ENCODE measurements at places on chromosomes 1 and 21. TPM values are rescaled to one million over a fixed set of nuclear protein-coding genes. Genes with fewer than 3 reads are reported as not detected.

The CYP4A22 gene
- total RNA-seq = not detected

The WDR26 gene
- 82.1 TPM for total RNA-seq

- DNase-seq = no peak
These were observed 39.8 kb upstream of the SYNC start for GRCh38 chr1:32742199-32742947.

DNA sequence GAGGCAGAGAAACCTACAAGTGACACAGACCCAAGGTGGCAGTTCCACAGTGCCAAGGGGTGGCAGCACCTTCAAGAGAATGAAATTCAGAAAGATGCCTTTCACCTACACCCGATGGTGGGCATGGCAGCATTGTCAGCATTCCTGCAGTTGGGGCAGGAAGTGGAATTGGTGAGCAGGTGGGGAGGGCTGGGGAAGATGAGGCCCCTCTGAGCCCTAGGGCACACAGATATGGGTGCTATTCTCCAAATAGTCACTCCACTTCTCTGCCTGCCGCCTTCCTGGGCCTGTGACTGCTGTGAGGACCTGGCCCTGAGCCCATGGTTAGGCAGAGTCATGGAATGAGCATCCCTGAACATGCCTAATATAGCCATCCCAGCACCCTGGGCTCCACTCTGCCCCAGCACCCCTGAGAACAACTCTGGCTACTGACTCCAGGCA is 8.3 kb downstream of the SHISA4 start:
- DNase-seq = no peak

DNA sequence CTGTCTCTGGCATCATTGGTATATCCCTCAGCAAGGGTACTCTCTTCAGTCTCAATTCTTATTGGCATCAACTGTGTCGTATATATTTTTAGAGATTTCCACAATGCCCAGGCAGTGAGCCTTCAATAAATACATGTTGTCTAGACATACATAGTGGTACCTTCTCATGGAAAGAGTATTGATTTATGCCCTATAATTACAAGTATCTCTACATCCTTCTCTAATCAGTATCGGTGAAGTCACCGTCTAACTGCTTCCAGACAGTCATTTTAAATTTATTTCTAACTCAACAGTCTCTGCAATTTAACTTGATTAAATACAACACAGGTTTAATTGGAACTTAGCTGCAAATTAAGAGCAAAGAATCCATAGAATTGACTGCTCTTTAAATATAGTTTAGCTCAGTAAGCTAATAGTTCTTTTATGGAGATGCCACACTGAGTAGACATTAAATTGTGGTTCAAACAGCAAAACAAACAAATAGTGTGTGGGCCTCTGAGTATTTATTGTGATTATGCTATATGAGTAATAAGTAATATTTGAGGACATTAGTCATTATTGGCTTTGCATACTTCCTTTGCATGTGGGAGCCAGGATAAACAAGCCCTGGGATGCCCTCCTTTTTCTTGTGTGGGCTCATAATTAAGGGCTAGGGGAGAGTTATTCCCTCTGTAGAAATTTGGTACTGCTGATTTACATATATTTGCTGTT is 126.9 kb upstream of the DUSP10 start:
- peak; percentile 17 for DNase-seq

The SGIP1 gene
- 45.4 TPM for total RNA-seq

- DNase-seq = peak; percentile 64
These were observed 55.3 kb downstream of the PTPN14 start for GRCh38 chr1:214496126-214496525.

- peak; percentile 64 for DNase-seq
These were observed at the start of gene MR1 for GRCh38 chr1:181033799-181034451. MR1 (plus strand) TSS chr1:181033983; CDS start chr1:181034008, 25 bp downstream.

DNA sequence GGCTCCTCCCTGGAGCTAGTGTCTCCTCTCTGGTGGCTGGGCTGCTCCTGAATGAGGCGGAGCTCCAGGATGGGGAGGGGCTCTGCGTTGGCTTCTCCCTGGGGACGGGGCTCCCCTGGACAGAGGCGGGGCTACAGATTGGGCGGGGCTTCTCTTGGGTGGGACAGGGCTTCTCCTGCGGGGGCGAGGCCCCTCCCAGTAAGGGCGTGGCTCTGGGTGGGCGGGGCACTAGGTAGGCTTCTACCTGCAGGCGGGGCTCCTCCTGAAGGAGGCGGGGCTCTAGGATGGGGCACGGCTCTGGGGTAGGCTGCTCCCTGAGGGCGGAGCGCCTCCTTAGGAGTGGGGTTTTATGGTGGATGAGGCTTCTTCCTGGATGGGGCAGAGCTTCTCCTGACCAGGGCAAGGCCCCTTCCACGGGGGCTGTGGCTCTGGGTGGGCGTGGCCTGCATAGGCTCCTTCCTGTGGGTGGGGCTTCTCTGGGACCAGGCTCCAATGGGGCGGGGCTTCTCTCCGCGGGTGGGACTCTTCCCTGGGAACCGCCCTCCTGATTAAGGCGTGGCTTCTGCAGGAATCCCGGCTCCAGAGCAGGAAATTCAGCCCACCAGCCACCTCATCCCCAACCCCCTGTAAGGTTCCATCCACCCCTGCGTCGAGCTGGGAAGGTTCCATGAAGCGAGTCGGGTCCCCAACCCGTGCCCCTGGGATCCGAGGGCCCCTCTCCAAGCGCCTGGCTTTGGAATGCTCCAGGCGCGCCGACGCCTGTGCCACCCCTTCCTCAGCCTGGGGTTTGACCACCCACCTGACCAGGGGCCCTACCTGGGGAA is 22.7 kb upstream of the ARF1 start:
- peak; percentile 36 for DNase-seq

GRCh38 chr1:25095635-25096200 is 136.6 kb downstream of the SYF2 start:
- DNase-seq = no peak

DNA sequence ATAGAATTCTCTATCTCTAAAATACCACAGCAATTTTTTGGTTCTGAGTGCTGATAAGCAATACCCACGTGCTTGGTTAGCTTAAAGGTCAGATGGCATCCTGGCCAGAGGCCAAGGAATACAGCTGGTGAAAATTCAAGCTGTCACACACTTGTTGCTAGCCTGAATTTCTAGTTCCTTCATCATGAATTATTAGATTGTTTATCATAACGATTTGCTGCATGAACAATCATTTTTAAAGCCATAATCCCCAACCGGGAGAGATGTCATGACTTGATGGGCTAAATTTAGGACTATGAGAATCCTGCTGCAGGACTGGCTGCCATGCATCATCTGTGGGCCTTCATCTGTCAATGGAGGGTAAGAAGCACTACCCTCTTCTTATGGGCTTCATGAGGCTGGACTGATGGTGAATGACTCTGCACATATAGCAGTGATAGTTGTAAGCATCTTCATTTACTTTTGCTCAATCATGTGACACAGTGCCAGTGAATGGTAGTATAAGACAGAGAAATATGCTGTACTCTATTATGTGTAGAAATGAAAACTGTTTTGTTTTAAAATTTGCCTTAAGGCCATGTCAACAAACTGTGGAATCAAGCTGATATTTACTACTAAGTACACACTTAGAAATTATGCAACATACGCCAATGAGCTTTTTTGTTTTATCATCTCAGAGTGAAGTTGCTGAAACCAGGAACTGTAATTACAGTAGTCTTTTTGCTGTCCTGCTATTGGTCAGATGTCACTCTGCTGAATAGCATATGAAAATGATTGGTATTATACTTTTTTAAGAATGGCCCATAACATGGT is 80.5 kb upstream of the RALGPS2 start:
- peak; percentile 90 for DNase-seq

DNA sequence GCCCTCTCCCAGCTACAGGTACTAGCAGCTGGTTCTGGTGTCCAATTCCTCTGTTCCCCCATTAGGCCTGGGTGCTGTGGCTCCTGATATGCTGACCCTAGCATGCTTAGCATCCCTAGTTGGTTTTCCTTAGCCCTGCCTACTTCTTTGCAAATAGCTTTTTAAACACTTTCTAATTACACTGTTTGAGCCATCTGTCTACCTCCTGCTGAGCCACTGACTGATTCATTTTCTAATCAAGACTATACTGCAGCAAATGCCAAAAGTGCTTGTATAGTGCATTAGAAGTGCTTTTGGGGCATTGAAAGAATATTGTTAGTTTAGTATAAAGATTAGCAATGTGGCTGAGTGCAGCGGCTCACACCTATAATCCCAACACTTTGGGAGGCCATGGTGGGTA is 36.3 kb downstream of the ERICH3 start:
- DNase-seq = no peak

DNA sequence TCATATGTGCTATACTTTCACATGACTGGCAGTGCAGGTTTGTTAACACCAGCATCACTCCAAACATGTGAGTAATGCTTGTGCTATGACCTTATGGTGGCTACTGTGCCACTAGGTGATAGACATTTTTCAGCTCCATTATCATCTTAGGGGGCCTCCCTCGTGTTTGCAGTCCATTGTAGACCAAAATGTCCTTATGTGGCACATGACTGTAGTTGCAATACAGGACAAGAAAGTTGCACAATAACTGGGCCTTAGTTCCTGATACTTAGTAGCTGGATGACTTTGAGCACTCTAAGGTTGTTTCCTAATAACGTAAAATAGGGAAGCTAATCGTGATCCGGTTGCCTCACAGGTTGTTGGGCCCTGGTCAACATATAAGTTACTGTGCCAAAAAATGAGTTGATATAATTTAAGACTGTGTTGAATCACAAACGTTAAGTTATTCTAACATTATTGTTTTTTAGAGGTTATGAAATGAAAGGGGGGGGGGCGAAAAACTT is 511 bp upstream of the SNX27 start:
- no peak for DNase-seq

The DCST2 gene
- under 0.01 TPM for total RNA-seq

GRCh38 chr1:179448437-179449149 is 82.8 kb downstream of the AXDND1 start:
- no peak for DNase-seq

DNA sequence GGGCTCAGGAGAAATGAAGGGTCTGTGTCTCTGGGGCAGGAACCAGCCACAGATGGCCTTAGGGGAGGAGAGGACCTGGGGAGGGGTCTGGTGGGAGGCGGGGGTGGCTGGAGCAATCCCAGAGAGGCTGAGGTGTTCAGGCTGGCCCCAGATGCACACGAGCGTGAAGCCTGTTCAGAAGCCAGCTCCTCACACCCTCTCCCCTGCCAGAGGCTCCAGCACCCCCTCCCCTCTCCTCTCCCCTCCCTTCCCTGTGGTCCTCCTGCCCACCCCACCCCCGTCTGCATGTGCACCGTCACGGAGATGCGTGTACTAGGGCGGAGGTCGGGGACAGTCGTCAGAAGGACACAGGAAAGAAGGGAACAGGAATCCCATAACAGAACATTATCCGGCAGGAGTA is 115.0 kb upstream of the COL6A1 start:
- no peak for DNase-seq

GRCh38 chr1:172754609-172755008 is 95.7 kb downstream of the FASLG start:
- DNase-seq = no peak

GRCh38 chr1:242178924-242179708 is 180.2 kb upstream of the MAP1LC3C start:
- no peak for DNase-seq

DNA sequence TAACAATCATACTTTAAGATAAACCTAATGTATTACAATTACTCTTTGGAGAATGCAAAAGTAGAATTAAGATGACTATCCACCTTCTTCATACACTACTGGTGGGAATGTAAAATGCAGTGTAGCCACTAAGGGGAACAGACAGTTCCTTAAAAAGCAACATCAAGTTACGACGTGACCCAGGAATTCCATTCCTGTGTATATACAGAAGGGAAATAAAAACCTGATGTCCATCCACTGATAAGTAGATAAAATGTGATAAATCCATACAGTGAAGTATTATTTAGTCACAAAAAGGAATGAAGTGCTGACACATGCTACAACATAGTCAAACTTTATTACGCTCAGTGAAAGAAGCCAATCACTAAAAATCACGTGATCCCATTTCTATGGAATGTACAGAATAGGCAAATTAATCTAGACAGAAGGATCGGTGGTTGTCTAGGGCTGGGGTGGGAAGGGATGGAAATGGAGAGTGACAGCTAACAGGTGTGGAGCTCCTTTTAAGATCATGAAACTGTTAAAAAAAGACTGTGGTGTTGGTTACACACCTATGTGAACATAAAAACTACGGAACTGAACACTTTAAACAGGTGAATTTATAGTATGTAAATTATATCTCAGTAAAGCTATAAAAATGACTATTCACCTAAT is 42.1 kb downstream of the NRIP1 start:
- DNase-seq = no peak

GRCh38 chr1:90381598-90381997 is 335.5 kb downstream of the BARHL2 start:
- DNase-seq = no peak

DNA sequence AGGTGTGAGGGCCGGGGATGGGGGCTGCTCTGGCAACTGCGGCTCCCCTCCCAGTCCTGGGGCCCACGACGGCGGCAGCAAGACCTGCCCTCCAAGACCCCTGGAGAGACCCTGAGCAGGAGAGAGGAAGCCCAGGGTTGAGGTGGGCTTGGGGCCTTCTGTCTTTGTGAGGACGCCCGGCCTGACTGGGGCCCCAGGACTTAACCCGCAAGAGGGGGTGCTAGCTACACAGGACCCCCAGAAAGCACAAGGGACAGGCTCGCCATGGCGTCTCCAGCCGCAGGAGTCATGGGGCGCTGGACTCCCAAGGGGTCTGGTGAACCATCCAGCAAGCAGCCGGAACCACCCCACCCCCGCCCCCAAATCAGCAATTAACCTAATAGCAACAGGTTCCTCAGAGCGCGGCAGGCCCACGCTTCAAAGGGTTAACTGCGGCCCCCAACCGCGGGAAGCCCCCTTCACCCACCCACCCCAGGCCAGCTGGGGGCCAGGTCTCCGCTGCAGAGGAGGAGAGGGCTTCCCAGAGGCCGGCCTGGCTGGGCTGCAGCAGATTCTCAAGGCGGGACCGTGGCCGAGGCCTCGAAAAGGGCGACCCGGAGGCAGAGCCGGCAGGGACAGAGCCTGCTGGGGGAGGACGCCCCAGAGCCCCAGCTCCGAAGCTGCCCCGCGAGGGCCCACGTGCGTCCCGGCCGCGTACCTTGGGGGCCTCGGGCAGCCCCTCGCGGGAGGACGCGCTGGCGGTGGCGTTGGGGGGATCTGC is 525 bp downstream of the C1QTNF12 start:
- DNase-seq = no peak

GRCh38 chr1:233328142-233328921 is 808 bp downstream of the MAP3K21 start:
- no peak for DNase-seq

DNA sequence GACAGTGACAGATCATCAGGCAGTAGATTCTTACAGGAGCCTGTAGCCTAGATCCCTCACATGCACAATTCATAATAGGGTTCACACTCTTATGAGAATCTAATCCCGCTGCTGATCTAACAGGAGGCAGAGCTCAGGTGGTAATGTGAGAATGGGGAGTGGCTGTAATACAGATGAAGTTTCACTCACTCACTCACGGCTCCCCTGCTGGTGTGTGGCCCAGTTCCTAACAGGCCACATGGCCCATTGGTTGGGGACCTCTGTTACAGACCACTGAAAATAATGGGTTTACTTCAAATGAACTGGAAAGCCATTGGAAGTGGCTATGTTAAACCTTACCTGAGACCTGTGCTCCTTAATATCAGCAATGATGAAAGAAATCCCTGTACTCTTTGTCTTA is 151.0 kb downstream of the GRIK1 start:
- DNase-seq = no peak

All from dermis microvascular lymphatic vessel endothelial cell (primary cell).